Activated naive CD8-positive, alpha-beta T cell treated with anti-CD3 and anti-CD28 coated beads, Interleukin-2, amount 50 U/mL, for 16 hours (primary cell): ENCODE measurements at places on chromosomes 13 and 19.

DNA sequence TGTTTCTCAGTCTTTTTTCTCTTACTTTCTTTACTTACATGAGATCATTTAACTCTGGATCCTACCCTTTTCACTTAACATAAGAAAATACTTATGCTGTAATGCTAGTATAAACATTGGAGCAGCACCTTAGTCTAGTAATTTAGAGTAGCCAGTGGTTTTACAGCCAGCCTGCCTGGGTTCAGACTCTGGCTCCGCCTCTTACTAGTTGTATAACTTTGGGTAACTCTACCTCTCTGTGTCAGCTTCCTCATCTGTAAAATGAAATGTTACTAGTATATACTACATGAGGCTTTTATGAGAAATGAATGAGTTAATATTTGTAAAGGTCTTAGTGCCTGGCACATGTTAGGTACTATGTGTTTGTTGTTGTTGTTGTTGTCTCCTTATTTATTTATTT lies 5.6 kb downstream of the CDADC1 start:
- no peak for DNase-seq

DNA sequence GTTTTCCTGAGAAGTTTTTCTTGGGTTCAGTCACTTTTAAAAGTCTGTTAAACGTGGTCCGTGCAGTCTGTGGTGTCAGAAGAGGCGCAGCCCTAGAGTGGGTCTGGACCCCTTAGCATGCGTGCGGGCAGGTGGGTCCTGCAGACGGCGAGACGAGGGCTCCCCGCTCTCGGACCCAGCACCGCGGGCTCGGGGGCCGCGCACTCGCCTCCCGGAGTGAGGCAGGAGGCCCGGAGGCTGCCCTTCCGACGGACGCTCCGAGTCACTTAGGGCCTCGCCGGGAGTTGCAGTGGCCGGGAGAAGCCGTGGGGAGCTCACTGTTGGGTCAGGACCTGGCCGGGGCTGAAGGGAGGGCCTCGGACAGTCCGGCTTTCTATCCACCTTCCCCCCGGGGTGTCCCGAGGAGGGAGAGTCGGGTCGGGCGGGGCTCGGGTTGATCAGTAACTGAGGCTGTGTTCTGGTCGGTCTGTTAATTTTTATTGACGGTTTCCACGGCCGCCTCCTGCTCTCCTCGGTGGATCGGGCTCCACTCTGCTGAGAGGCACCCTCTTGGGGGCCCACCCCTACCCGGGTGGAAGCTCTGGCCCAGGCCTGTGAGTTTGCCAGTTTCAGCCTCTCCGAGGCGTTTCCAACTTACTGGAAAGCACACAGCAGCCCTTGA lies 1.3 kb downstream of the PTBP1 start:
- DNase-seq = no peak

GRCh38 chr13:33340631-33341030 lies 55.1 kb upstream of the STARD13 start:
- no peak for DNase-seq

DNA sequence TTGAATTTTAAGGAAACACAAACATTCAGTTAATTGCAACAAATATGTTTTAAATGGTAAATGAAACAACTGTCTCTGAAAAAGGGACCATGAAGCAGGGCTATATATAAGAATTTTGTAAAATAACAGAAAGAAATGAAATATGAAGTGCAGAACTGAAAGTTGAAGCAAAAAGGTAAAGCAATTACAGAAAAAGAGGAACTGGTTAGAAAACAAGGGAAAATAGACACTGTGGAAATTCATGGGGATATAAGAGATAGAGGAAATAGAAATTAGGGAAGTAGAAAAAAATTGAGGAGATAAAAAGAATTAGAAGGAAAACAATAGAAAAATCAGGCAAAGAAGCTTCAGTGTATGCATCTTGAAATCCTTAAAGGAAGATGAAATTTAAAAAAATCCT lies 40.0 kb upstream of the TDRD3 start:
- DNase-seq = no peak
